Amniotic stem cell (primary cell): ENCODE measurements at places on chromosomes 16 and 17.
A peak's percentile ranks its signal among the peaks of the same experiment; 100 is the strongest.

GRCh38 chr17:30333503-30334360, at the start of gene TMIGD1:
TMIGD1 (minus strand) TSS chr17:30334057; CDS start chr17:30332133, 1,924 bp downstream.
- DNase-seq = no peak

DNA sequence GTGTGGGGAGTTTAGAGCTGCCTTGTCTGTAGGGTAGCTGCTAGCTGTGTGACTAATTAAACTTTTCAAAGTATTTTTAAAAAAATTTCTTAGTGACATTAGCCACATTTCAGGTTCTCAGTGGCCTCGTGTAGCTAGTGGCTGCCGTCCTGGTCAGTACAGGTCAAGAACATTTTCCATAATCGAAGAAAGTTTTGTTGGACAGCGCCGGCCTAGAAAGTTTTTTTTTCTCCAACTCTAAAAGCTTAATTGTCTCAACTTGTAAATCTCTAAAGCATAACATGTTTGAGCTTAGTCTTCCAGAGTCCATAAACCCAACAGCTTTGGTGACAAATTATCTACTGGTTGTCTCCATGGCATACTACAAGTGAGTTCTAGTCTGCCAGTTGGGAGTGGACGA, 4.3 kb downstream of the AKAP1 start:
- DNase-seq = no peak

DNA sequence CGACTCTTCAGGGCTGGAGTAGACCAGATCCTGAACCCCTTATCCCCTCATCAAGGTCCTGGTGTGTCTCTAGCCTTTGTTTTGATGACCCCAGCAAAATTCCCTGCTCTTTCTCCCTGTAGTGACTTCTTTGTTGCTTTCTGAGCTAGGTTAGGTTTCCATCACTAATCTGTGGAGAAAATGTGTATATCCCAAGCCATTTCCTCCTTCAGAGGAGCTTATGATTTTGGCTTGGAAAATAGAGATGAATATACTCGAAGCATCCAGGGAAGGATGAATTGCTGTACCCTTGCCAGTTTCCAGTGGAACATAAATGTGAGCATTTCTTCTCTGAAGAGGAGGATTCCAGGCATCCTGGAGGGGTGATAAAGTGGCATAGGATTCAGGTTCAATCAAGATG, 55.8 kb downstream of the KSR1 start:
- DNase-seq = no peak

DNA sequence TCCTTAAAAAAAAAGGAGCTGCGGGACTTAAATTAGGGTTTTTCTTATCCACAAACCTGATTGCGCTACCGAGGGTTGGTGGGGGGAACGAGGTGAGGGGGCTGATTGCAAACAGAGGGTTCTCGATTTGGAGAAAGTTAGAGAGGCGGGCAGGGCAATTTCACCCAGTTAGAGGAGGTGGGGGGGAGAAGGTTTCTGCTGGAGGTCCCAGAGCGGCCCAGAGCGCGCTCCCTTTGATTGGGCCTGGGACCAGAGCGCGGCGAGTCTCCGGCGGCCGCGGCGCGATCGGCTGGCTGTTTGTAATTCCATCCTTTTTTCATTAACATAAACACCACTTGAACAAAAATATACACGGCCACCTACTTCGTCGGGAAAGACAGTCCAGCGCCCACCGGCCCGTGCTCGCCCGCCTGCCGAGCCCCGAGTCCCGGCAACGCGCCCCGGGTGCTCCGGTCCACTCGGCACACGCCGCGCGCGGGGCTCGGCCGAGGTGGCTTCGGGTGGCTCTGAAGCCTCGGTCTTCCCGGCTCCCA, 13.3 kb upstream of the FOXF1 start:
- DNase-seq = no peak

GRCh38 chr17:36198831-36199465, 2.4 kb upstream of the CCL3L1 start:
- DNase-seq = no peak

- DNase-seq = peak; percentile 62
Observed at GRCh38 chr16:11079652-11080187, 135.4 kb downstream of the CLEC16A start.

GRCh38 chr17:66304304-66305174, 2.1 kb downstream of the PRKCA start:
- no peak for DNase-seq

- no peak for DNase-seq
Observed at GRCh38 chr17:82544431-82545070, 25.0 kb downstream of the FOXK2 start.
